ENCODE measurements at places on chromosomes 3 and 15.

GRCh38 chr15:40428185-40428584, 12.6 kb upstream of the BAHD1 start:
- DNase-seq: no peak

DNA sequence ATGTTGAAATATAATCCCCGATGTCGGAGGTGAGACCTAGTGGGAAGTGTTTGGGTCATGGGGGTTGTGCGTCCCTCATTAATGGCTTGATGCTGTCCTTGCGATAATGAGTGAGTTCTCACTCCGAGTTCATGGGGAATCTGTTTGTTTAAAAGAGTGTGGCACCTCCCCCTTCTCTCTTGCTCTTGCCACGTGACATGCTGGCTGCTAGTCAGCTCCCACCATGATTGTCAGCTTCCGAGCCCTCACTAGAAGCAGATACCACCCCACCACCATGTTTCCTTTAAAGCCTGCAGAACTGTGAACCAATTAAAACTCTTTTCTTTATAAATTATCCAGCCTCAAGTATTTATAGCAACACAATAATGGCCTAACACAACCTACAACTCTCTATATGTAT, 166.3 kb upstream of the MBNL1 start:
- DNase-seq: no peak

- DNase-seq: peak; percentile 28
Measured at GRCh38 chr3:38649500-38650247, at the start of gene SCN5A. Gene SCN5A, minus strand, starts transcription at chr3:38649687. Its CDS starts 16,380 bp downstream, at chr3:38633307.

DNA sequence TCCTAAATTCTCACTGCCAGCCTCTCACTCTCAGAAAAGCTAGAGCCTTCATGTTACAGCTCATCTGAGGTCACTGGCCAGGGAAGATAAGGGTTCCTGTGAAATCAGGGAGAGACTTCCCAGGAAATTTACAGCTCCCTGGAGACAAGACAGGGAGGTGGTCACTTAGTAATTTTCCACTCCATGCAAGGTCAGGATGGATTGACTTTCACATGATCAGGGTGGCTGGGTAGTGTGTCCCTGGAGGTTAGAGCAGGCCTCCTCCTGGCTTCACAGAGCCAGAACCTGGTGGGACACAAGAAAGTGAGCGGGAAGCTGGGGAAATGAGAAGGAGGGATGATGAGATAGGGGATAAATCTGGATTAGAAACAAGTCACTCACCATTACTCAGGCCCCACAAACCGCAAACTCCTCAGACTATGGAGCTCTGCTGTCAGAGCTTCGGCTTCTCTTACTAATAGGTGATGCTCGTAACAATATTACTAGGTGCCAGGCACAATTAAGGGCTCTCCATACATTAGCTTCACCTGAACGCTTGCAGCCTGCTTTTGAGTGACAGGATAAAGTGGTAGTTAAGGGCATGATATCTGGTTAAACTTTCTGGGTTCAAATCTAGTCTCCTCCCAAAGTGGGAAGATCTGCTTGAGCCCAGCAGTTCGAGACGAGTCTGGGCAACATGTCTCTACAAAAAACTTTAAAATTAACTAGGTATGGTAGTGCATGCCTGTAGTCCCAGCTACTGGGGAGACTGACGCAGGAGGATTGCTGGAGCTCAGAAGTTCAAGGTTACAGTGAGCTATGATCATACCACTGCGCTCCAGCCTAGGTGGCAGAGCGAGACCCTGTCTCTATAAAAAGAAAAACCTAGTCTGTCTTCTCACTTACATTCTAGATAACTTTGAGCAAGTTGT, 24.9 kb downstream of the DUOX2 start:
- DNase-seq: peak; percentile 13

GRCh38 chr3:10396083-10396482, 75.2 kb upstream of the SEC13 start:
- no peak for DNase-seq

- peak; percentile 57 for DNase-seq
Measured at GRCh38 chr3:184299488-184300377, 692 bp downstream of the PSMD2 start.

DNA sequence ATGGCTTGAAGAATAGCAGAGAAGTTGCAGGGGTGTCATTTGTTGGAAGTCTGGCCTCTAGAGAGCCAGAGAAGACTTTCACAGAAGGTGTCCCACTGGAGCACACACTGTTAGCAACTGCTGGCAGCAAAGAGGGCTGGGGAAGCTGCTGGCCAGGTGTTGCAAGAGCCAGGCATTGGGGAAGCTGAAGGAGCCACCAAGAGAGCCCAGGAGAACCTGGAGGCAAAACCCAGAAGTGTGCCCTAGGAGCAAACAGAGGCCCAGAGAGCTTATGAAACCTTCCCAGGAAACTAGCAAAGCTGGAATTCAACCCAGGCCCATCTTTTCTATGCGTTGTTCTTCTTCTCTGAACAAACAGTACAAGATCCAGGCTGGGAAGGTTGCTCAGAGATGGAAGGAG, 132.7 kb upstream of the TRIM42 start:
- DNase-seq: no peak

DNA sequence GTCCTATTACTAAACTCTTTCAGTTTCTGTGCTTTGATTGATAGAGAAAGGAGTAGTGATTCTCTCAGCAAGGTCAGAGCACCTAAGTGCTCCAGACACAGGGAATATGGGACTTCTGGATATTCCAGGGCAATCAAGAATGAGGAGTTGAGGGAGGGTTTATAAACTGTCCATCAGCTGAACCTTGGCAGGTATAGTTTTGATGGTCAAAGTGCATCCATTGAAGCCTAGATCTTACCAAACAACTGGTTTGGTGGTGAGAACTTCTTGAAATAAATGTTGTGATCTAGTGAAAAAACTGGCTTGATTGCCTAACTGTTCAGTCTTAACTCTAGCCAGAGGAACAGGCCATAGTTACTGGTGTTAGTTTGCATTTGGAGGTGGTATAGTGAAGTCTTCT, 207.0 kb upstream of the ONECUT1 start:
- DNase-seq: no peak

DNA sequence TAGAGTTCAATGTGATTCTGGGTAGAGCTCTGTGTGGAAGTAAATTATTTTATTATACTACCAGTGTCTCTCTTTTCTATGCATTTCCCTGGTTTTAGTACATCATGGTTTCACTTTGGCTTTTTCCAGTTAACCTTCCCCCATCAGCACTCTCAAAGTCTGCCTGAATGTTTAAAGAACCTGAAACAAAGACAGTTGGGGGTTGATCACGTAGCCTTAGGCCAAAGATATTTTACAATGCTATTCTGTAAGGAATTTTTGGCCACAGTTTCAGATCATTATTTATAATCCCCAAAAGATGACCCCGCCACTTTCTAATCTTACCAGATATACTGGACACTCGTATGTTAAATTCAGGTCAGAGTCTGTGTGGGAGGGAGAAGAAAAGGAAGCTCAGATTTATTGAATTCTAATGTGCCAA, 156.3 kb upstream of the TMC3 start:
- DNase-seq: no peak

DNA sequence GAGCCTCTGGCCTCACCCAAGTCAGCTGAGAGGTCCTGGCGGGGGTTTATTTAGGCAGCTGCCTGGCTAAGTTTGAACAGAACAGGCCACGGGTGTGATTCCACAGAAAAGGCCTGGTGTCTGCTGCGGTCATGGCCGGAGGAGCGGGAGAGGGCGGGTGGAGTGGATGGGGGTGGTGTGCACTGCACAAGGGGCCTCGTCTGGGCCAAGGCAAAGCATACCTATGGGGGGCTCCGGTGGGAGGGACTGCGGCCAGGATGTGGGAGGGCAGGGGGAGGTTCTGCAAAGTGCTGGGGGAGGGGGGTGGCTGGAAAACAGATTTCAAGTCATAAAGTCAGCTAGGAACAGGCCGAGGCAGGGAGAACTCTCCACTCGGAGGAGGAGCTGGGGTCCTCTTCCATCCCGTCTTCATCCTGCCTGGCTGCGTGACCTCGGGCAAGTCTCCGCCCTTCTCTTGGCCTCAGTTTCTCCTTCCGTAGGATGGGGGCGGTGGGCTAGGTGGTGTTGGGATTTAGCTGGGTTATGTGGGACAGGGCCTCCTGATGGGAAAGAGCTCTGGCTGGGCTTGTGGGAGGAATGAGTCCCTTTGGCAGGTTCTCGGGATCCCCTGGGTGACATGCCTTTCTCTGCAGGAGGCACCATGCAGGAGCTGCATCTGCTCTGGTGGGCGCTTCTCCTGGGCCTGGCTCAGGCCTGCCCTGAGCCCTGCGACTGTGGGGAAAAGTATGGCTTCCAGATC, 878 bp downstream of the ISLR start:
- no peak for DNase-seq

DNA sequence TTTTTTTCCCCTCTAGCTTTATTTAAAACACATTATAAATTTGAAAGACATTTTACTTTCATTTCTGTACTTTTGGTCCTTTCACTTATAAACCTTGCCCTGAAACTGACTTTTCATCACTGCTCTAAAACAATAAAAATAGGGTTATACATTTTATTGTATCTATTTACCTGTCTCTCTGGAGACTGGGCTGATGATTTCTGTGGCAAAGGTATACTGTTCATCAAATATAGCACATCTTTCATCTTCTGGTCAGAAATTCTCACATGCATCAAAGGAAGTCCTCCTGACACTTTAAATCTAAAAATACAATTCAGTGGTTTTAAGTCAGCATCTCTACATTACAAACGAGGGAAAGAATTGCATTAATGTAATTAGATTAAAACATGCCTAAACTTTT, 86.1 kb downstream of the VPS13C start:
- no peak for DNase-seq

GRCh38 chr3:57934373-57934772, 73.8 kb upstream of the FLNB start:
- DNase-seq: no peak

- peak; percentile 97 for DNase-seq
Measured at GRCh38 chr3:172317984-172318383, 130.3 kb downstream of the GHSR start.

DNA sequence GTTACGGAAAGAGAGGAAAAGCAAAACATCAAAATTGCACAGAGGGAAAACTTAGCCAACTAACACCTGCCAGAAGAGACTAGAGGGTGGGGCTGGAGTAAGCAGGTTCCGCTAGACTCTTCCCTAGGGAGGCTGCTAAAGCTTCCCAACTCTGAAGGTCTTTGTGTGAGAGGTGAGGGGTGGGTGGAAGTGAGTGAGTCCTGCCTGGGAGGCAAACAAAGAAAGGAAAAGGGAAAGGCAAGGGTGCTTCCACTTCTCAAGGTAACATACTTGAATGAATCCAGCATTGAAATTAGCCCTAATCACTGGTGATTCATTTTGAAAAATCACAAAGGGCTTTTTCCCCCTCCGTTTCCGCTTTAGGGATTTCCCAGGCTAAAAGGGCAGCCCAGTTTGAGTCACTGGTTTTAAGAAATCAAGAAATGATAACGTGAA, 220.5 kb upstream of the ADAMTS9 start:
- peak; percentile 51 for DNase-seq

DNA sequence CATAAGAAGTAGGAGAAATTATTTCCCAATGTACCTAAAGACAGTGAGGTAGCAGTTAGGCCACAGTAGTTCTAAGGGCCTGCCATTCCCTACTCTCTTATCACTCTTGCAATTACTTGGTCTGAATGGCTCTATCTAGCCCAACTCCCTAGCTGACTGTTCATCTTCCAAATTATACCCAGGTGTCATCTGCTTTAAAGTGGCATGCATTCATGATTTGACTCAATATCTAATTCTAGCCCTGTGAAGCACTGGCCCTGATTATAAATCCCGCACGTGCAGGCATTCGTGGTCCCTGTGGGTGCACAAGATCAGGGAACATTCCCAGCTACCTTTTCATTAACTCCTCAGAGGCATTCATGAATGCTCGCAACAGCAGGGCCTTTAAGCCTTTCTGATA, 43.1 kb upstream of the ZNF774 start:
- no peak for DNase-seq

DNA sequence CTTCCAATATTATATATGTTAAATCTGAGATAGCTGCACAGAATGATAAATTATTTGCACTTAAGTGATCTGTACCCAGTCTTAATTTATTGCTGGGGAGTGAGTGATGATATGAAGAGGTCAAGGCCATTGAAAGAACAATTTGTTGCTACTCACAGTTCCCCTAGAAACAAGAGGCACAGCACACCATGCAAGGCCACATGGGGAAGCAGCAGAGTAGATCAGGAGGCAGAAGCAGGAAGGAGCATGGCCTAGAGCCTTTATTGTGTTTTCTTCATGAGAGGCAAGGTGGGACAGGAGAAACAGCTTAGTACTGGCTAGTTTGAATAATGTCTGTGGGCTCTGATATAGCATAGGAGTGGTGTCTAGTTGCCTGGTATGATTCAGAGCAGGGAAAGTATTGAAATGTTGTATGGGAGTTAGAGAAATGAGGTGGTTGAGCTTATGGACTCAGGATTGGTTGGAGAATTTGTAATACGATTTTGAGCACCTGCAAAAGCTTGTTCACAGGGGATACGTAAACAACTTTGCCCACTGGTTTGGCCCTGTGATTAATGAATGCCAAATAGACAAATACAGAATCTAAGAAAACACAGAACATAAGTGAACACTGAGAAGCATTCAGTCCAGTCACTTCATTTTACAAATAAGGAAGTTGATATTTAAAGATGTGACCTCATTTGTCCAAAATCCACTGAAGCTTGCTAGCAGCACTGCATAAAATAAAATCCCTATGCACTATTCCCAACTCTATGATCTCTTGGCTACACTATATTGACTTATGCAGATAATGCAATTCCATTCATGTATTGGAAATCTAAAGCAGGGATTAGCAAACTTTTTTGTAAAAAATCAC, 71.7 kb downstream of the TMCO5A start:
- no peak for DNase-seq

DNA sequence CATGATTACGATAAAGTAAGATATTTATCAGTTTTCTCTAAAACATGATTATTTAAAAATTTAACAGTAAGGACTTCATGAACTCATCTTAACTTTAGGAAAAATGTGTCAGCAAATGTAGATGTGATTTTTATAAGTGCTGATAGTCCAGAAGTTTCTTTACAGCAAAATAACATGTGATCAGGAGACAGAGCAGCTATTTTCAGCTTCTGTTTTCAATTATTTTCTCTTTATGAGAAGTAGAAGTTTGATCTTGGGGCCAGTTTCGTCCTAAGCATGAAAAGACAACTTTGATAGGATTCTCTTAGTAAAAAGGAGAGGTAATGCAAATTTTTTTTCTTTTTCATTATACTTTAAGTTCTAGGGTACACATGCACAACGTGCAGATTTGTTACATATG, 96.5 kb upstream of the TSPAN3 start:
- no peak for DNase-seq

GRCh38 chr15:68416158-68416535, 15.8 kb downstream of the ITGA11 start:
- no peak for DNase-seq

DNA sequence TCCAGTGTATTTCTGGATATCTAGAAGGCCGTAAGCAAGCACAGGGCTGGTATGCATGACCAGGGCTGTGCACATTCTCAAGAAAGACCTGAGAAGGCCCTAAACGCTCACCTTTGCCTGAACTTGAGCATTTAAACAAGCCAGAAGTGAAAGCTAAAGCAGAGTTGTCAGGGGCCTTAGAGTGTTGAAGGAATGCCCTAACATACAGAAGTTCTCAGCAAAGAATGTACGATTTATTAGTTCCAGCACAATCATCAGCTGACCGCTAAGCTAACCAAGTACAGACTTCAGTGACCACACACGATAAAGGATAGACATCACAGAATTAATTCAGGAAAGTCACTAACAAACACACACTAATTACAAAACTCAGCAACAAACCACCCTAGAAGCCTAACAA, 8.7 kb downstream of the HLTF start:
- DNase-seq: peak; percentile 49

GRCh38 chr15:93024293-93024692, 64.7 kb downstream of the RGMA start:
- no peak for DNase-seq

Data from cardiac fibroblast (primary cell).